ENCODE measurements at places on chromosomes 5 and 9.

GRCh38 chr5:9121597-9121996, 424.3 kb downstream of the SEMA5A start:
- no peak for DNase-seq

DNA sequence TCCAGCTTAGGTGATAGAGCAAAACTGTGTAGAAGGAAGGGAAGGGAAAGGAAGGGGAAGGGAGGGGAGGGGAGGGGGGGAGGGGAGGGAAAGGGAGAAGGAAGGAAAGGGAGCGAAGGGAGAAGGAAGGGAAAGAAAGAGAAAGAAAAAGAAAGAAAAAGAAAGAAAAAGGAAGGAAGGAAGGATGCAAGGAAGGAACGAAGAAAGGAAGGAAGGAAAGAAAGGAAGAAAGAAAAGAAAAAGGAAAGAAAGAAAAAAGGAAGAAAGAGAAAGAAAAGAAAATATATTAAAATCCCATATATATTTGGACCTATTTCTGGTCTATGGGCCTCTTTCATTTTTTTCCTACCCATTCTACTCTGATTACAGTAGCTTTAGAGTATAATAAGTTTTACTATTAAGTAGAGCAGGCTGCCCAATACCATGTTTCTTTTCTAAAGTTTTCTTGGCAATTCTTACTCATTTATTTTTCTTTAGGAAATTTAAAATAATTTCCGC, 229.1 kb downstream of the AUH start:
- DNase-seq = no peak

DNA sequence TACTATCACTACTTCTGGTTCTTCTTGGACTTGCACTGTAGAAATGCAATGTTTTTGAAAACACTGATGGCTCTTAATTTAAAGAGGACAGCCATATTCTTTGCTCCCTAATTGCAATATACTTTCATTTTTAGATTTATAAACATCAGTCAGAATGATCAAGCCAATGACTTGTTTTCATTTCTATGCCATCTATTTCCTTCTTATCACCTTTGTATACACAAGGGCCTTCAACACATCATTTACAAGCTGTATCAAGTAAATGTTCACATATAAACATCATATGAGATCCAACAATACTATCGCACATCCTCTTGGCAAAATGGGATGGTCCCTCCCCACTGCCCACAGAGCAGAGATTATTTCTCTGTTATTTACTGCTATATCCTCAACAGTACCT, 24.9 kb downstream of the AUH start:
- no peak for DNase-seq

DNA sequence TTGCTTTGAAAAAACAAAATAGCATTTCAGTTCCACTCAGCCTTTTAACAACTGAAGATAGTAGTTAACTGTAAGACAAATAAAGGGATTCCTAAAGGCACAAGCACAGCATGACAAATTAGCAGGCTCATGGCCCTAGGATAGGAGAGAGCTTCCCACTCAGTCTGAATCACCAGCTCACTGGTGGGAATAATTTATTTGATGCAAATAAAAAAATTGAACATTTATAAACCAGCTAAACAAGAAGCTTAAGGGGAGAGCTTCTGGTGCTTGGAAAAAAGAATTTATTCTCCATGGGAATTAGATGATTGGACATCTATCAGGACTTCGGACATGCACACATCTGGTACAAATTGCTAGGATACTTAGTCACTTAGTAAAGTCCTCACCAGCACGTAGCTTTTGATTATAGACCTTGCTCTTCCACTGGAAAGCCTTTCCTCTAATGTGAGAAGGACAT, 294.1 kb upstream of the TNC start:
- DNase-seq = no peak

- DNase-seq = no peak
These were observed 121.7 kb downstream of the GLIS3 start for GRCh38 chr9:4177970-4178758.
